ENCODE measurements at places on chromosomes 1 and 21.

- DNase-seq, result no peak
Measured at GRCh38 chr1:160048335-160048734, 16.5 kb upstream of the PIGM start.

DNA sequence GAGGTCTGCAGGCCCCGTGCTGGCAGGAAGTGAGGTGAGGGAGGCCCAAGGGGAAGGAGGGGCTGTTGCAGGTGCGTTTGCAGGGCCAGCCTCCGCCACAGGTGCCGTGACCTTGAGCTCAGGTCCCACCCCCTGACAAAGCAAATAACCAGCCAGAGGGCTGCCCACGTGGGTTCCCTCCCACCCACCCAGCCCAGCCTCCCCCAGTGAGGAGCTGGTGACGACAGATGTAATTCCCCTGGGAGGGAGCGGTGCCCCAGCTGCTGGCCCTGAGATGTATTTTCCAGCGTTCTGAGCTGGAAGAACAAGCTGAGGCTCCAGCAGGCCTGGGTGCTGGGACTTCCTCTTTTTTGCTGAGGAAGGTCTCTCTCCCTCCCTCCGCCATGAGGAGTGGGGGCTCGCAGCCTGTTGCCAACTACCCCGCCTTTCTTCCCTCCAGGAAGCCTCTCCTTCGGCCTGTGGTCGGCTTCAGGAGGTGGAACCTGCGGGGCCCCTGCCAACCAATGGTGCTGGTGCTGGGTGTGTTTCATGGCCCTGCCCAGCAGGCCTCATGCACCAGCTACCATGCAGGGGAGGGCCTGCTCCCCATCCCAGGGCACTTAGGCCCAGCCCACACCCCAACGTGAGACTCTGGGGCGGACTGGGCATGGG is 153.2 kb downstream of the PRDM16 start:
- DNase-seq, result no peak

GRCh38 chr1:91325456-91325855 is 79.2 kb downstream of the HFM1 start:
- no peak for DNase-seq

DNA sequence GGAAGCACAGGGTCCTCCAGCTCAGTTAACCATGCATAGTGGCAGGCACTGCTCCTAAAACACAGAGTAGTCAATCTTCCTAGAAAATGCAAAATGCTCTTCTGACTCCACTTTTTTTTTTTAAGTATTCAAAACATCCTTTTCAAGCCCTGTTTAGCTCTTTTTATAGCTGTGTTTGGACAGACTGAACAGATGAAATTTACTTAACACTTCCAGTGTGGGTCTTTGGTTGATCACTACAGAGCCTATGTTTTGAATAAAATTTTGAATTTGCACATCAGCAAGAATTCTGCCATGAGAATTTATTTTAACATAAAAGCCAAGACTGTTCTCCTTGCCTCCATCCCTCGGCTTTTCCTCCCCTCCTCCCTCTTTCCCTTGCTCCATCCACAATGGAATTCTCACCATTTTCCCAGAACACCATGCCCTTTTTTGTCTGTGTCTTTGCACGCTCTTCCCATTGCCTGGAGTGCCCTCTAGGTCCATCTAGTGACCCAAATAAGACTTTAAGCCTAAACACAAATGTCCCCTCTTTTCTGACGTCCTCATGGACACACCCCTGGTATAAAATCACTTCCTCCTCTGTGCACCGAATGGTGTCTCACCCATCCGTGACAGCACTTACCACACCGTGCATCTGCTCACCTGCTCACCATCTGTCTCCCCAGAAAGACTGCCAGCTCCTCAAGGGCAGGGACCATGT is 24.0 kb upstream of the CPT2 start:
- DNase-seq, result peak; percentile 18
